GM12892 (cell line): ENCODE measurements at places on chromosomes 4 and X.

GRCh38 chr4:42750091-42750490, 93.2 kb upstream of the ATP8A1 start:
- DNase-seq: no peak

- DNase-seq: no peak
These were observed 166.7 kb upstream of the MAB21L2 start for GRCh38 chr4:150415213-150415612.

GRCh38 chrX:47217121-47217851, 1.2 kb upstream of the CDK16 start:
- DNase-seq: no peak

DNA sequence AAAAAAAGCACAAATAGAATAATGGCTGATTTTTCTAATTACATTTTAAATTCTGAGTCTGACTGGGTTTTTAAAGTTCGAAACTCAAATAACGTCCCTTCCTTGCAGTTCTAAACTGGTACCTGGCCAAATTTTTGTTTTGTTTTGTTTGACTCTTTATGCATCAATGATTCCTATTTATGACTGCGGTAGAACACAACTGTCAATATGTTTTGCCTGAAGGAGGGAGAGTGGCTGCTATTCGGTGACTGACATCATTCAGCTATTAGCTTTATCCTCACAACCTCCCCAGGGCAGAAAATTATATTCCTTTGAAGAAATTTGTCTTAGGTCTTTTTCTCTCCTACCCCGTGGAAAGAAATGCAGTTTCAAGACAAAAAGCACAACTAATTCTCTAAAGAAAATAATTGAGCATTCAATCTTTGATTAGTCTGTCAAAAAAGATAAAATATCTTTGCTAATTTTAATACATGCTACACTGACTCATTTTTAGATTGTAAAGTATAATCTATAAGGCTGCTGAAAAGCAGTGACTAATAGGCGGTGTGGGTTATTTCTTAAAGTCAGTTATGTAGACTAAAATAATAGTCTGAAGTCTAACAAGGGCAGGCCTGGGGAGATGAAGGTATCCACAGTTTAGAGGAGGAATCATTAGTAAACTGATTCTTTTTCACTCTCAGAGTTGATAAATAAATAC, 61.9 kb downstream of the TMEM150C start:
- no peak for DNase-seq

- no peak for DNase-seq
These were observed 57.0 kb downstream of the PLAC1 start for GRCh38 chrX:134601240-134601765.

- DNase-seq: no peak
These were observed 357.8 kb upstream of the F9 start for GRCh38 chrX:139172731-139173130.

DNA sequence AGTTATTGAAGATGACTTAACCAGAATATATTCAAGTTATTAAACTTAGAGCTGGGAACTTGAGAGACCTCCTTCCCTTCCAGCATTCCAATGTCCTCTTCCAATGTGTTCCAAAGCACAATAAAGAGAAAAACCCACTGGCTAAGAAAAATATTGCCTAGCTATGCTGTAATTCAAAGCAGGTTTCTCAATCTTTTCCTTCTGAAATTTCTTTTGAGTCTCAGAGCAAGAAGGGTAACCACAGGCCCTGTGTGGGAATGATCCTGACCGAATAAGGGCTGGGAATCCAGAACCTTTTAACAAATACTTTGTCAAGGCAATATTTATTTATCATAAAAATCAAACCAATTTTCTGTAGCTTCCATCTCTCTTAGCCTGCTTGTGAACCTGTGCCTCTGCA, 150.7 kb upstream of the SFRP2 start:
- no peak for DNase-seq

DNA sequence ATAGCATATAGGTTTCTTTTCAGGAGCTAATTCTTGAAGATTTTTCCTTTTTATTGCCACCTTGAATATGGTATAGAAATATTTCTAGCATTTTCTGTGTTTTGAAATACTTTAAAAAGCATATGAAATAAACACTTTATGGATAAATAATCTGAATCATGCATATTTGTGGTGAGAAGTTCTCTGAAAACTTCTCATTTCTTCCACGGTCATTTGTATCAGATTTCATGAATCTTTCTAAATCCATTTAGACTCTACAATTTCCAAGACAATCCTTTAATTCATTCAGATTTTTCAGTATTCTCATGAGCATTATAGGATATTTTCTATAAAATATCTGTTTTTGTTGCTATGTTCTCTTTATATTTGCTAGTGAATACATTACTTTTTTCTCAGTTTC, 16.2 kb upstream of the CA5B start:
- no peak for DNase-seq

GRCh38 chr4:159428975-159429692, 326.3 kb downstream of the RAPGEF2 start:
- DNase-seq: no peak

GRCh38 chrX:109485470-109486340, 3.8 kb upstream of the GUCY2F start:
- DNase-seq: no peak

DNA sequence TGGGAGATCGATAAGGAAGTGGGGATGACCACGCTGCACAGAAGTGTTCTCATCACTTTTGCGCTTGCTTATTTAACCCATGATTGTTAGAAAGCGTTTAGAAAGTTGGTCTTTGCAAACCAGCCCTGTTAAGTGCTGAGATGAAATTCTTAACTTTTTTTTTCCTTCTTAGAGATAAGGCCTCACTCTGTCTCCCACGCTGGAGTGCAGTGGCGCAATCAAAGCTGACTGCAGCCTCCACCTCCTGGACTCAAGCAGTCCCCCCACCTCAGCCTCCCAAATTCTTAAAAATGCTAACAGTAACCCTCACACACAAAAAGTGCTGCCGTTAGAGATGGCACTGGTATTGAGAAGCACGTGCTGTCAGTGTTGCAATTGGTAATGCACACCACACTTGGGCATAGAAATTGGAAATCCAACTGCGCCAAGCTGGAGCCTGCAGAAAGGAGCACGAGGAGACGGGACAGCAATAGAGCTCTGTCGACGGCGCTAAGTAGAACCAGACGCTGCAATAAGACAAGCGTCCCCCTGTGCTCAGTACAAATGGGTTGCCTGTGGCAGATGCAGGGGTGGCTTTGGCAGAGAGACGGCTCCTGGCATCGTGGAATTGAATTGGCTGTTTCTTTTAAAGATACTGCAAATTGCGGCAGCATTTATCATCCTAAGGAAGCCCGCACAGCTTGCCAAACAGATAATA, 113.4 kb downstream of the TBL1X start:
- no peak for DNase-seq

GRCh38 chr4:14800977-14801376, 201.3 kb upstream of the CPEB2 start:
- no peak for DNase-seq

GRCh38 chr4:56972389-56972788, 5.0 kb downstream of the NOA1 start:
- no peak for DNase-seq

- no peak for DNase-seq
These were observed 1.5 kb downstream of the PLS3 start for GRCh38 chrX:115562480-115562847.

DNA sequence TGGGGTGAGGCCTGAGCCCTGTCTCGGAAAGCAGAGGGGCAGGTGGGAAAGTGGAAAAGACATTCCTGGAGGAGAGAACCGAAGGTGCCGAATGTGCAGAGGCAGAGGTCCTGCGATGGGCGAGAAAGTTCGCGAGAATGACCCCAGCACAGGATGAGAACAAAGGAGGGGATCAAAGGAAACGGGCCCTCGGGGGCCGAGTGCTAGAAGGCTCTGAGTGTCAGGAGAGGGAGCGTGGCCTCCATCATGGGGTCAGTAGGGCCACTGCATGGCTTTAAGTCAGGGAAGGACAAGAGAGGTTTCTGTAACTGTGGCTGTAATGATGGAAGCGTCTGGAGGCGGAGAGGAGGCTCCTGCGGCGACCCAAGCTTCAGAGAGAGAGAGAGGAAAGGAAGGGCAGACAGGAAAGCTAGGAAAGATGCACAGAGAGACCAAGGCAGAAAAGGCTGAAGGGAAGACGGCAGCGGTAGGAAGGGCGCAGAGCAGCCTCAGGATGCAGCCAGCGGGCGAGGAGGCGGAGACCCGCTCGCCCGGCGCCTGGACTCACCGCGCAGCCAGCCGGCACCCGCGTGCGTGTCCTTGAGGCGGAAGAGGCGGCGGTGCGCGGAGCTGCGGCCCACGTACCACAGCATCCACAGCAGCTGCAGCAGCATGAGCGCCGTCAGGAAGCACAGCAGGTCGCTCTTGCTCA, 669 bp downstream of the OTOP1 start:
- no peak for DNase-seq

DNA sequence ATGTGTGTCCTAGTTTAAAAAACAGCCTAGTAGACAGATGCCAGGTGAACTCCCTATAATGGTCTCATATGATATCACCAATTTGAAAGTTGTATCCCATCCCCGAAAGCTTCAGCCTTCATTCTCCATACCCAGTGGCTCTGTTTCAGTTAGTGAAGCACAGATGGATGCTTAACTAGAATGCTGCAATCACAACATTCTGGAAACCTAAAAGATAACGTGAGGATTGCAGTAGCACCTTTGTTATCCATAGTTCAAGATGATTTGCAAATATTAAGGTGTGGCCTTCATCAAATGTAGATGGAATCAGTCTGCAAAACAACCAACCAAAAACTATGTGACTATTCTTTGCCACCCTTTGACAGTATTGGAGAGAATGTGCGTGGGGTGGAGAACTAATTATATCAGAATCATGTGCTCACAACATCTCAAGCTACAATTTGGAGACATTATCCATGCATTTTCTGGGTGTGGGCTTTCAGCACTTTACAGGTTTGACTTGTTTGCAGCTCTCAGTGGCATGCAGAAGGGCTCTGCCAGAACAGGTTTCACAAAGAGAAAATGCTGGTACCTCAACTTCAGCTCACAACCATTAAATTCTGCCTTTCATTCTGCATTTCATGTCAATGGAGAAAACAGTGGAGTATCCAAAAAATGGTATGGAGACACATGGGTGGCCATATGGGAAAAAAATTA, 18.3 kb upstream of the PPID start:
- DNase-seq: no peak

DNA sequence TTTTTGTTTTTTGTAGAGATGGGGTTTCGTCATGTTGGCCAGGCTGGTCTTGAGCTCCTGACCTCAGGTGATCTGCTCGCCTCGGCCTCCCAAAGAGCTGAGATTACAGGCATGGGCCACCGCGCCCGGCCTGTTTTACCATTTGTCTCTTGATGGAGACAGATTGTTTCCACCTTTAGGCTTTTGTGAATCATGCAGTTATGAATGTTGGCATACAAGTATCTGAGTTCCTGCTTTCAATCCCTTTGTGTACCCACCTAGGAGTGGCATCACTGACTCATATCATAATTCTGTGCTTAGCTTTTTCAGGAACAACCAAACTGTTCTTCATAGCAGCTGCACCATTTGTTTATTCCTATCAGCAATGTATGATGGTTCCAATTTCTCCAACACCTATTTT, 20.2 kb upstream of the MGST2 start:
- no peak for DNase-seq

DNA sequence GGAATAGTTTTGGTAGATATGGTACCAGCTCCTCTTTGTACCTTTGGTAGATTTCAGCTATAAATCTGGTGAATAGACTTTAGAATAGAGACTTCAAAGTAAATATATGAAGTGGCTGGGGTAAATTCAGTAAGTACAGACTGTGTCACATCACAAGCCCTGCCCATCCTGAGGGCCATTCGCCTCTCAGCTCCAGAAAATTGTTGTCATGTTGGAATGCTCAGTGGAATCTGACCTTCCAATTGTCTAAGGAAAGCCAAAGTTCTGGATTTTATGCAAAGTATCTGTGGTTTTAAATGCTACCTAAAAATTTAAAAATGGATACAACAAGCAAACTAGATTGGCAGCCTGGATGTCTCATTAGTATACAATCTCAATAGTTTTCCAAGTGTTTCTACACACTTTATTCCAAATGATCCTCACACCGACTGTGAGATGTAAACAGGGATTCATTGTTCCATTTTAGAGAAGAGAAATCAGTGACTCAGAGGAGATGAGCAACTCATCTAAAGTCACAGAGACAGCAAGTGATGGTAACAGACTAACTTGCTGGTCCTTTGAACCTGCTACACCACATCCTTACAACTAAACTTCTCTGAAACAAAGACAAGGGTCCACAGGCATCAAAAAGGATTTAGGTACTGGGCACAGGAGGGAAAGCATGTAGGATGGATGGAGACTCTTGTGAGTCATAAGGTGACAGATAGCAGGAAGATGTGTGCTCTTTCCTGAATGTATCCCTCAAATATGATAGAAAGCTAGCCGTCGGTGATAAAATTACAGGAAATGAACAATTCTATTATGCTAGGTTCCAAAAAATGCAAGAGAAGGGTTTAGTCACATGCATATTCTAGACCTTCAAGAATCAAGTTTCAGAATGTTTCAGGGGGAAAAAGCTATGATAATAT, 127.3 kb downstream of the ATP10D start:
- no peak for DNase-seq

GRCh38 chrX:111020283-111020682, 75.7 kb upstream of the PAK3 start:
- no peak for DNase-seq

DNA sequence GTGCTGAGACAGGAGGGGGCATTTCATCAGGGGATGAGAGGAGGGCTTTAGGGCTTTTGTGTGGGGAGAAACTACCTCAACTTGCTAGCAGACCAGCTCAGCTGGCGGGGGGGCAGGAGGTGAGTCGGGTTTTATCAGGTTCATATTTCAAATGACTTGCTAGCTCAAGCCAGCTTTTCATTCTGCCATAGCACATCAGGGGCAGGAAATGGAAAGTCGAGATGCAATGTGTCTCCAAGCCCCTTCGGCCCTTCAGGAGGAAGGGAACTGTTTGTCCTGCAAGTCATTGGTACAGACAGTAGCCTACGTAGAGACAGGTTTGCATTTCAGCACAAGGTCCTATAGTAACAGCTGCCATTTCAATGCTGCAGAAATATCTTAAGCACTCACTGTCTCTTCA, 194.1 kb downstream of the PTTG2 start:
- no peak for DNase-seq

GRCh38 chr4:37689353-37690095, 3.3 kb upstream of the RELL1 start:
- DNase-seq: no peak

DNA sequence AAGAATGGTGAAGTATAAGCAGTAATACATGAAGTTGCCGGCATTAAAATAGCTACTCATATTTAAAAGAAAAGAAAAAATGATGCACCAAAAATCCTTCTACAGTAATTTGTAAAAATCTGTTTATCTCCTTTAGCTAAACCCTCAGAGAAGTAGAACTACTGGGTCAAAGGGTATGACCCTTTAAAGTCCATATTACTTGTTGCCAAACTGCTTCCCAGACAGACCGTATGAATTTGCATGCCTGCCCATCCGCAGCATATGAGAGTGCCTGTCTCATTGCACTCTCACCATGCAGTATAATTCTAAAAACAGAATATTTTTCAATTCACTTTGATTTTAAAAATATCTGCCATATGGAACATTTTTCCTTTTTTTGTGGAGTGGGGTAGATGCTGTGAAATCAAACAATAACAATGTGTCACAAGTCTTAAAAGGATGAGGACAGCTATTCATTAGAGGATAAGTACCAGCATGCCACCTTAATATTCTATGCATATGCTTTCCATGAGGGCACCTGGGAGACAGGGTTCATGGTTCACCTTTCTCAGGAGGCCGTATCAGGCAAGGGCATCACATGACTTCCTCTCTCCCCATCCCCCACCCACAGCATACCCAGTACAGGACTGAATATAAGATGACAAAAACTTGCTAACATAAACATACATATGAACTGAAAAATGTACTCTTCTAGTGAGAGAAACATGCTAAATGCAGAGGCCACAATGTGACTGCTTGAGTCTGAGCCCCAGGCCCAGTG, 17.8 kb downstream of the ZDHHC9 start:
- DNase-seq: no peak

GRCh38 chr4:54717694-54718093, 59.9 kb downstream of the KIT start:
- DNase-seq: no peak
